ENCODE measurements at places on chromosomes 6 and 20.

DNA sequence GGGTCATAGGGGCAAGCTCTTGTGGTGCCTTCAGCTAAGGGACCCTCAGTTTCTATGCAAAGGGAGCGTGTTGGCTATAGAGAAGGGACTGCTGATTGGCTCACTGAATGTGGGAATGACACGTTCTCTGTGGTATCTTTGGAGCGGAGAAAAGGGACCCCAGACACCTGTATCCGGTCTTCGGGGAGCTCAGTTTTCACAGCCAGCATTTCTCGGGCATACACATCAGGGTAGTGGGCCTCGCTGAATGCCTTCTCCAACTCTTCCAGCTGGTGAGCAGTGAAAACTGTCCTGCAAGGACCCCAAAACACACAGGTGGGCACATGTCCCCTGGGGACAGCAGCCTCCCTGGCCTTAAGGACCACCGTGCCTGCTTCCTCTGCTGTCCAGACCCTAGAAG is 3.3 kb downstream of the VSX1 start:
- no peak for DNase-seq

GRCh38 chr6:27693766-27694546 is 218.2 kb downstream of the OR2B2 start:
- peak; percentile 44 for DNase-seq

DNA sequence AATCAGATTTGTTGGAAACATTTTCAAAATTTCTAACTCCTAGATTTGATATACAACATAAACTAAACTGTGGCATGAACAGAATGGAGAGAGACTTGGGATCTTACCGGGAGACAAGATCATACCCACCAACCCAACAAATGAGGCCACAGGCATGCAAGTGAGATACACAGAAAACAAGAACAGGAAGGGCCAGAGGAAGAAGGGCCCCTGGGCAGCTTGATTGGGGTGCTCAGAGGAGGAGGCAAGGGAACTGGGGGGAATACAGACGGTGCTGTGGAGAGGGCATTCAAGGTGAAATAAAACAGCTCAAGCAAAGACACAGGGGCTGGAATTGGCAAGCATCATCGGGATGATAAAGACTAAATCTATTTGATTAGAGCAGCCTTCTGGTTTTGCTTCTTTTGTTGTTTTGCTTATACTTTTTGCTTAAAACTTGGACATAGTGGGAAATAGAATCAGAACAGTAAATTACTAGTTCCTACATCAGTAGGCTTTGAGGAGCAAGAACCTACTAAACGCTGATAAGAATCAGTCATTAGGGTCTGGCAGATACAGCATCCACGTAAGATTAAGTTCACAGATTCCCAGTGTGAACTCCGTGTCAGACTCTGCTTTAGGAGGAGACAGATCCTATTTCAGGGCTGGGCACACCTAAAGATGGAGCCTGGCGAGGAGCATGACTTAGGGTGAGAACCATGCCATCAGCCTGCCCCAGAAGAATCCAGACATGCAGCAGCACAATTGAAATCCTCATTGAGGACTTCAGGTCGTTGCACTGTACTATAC is 3.5 kb upstream of the RAMACL start:
- DNase-seq, result no peak

DNA sequence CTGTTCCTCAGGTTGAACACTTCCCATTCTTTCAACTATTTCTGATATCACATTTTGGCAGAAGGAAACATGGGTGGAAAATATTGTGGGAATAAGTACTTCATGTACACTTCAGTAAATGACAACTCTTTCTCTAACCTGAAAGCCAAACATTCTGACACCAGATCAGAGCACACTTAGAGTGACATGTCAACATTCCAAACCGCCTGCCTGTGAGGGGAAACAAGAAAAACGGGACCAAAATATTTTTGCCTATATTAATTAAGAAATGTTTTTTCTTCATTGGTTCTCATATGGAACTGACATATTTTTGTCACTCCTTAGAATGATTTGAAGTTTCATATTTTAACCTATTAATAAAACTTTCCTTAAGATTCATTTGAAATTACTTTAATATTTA is 483.1 kb downstream of the MAFB start:
- no peak for DNase-seq

GRCh38 chr20:13717631-13718044 is 67.1 kb downstream of the ESF1 start:
- no peak for DNase-seq

DNA sequence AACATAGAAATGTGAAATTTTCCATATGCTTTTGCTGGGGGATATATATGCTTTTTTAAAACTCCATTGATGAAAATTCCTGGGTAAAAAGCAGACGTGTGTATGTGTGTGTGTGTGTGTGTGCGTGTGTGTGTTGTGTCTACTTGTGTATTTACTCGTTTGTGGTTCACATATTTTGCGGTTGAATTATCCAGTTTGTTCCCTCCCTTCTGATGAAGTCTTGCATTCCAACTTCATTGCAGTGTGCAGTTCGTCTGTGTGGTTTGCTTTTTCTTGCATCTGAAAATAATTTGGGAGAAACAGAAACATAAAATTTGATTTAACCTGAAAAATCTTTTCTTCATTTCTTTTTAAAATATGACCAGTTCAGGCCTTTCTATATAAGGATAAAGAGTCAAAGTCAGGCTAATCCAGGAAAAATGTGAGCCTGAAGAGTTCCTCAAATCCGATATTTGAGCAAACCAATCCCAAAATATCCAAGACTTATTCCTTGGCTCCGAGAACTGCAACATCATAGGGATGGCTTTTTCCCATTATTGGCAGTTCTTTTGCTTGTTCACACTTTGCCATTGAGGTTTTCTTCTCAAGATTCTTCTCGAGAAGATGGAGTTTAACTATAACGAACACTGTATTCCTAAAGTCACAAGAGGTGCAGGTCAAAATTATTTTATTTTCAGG is 202.2 kb upstream of the CCN2 start:
- DNase-seq, result no peak

GRCh38 chr6:155256122-155256795 is 7.6 kb upstream of the CLDN20 start:
- DNase-seq, result no peak

DNA sequence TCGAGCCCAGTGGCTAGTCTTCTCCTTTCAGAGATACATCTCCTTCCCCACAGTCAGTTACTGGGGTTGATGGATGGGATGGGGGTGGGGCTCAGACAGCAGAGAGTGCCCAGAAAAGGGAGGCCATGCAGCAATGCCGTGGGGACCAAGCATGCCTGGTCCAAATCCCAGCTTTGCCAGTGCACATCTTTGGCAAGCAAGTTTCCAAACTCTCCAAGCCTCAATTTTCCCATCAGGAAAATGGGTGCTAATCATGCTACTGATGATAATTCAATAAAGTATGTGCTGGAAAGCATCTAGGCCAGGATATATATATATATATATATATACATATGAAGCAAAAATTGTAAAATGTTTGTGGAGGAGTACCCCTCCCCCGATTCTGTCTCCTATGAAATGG is 78.9 kb downstream of the CD40 start:
- DNase-seq, result no peak

DNA sequence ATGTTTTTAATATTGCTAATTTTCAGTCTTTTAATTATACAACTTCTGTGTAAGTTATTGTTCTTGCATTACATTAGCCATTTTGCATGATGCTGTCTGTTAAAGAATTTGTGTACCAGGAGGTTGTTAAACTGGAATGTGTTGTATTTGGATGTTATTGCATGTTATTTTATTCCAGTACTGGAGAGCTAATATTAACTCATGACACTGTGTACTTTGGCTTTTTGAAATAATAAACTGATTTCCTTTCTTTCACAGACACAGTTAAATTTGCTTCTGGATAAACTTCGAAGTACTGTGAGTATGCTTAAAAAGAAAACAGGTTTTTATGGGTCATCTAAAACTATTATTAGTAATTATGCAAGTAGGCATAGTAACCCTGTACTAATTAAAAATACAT is 121.3 kb downstream of the MYO6 start:
- no peak for DNase-seq

DNA sequence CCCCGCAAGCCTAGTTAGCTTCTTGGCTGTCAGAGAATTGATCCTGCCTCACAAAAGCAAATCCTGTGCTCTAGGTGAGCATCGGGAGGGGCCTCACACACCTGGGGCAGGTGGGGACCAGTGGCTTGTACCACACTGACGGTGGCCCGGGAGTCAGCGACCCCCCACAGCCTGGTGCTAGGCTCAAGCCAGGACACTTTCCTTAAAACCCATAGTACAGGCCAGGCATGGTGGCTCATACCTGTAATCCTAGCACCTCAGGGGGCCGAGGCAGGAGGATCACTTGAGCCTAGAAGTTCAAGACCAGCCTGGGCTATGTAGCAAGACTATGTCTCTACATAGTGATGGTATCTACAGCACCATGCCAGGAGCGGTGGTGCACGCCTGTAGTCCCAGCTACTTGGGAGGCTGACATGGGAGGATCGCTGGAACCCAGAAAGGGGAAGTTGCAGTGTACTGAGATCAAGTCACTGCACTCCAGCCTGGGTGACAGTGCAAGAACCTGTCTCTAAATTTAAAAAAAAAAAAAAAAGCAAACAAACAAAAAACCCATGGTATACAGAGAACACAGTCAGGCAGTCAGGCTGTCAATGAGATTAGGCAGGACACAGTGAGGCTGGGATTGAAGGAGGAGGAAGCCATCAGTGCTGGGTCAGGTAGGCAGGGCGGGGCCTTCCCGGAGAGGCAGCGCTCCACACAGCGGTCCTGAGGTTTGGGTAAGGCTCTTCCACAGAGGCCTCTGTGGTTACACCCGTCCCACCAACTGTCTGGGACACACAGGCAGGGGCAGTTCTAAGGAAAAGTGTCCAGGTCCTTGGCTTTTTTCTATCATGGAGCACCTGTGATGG is 41.3 kb downstream of the SYNJ2 start:
- no peak for DNase-seq

- no peak for DNase-seq
Measured at GRCh38 chr6:144340541-144341371, 55.6 kb downstream of the UTRN start.

- DNase-seq, result no peak
Measured at GRCh38 chr6:146827216-146827928, 228.6 kb downstream of the ADGB start.

DNA sequence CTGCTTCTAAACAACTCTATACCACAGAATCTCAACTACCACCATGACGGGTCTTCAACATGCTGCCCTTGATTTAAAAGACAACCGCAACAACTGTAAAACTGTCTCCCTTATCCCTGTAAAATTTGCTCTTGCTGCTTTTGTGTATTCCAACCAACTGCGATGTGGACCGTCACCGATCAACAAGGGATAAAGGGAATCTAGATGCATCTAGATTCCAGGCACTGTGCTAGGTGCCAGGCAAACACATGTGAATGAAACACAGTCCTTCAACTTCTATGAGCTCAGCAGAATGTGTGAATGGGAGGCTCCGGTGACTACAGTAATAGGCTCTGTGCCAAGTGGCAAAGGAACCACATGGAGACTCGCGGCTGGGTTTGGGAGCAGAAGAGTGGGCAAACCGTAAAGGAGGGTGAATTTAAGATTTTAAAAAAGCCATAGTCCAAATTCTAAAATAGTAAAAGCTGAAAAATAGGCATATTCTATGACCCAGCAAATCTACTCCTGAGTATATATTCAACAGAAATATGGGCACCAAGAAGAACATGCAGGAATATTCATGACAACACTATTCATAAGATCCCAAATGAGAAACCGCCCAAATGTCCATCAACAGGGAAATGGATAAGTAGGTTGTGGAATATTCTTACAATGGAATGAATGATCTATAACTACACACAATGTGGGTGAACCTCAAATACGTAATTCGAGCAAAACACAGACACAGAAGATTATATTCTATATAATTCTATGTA is 3.7 kb upstream of the PRND start:
- no peak for DNase-seq
